ENCODE measurements at places on chromosomes 5 and 9. TPM values are rescaled to one million over a fixed set of nuclear protein-coding genes. Genes with fewer than 3 reads are reported as not detected.

HSPA4 gene
- total RNA-seq: 48.1 TPM

PRRC1 gene
- total RNA-seq: 27.2 TPM

TAF1L gene
- total RNA-seq: not detected

SYK gene
- 15.3 TPM for total RNA-seq

PTGS1 gene
- total RNA-seq: 15.8 TPM

GARIN3 gene
- not detected for total RNA-seq

Data from gastroesophageal sphincter (tissue), 4 donors.